ENCODE measurements at places on chromosomes 2 and 18. TPM values are rescaled to one million over a fixed set of nuclear protein-coding genes. Genes with fewer than 3 reads are reported as not detected.

The DOCK10 gene
- polyA plus RNA-seq: 64.2 TPM

The SGPP2 gene
- 0.05 TPM for polyA plus RNA-seq

The DSG2 gene
- 0.56 TPM for polyA plus RNA-seq

The CYBRD1 gene
- polyA plus RNA-seq: not detected
